ENCODE measurements at places on chromosomes 2 and 18. TPM values are rescaled to one million over a fixed set of nuclear protein-coding genes. Genes with fewer than 3 reads are reported as not detected.

The ARHGEF4 gene
- total RNA-seq, result 4.3 TPM

GRCh38 chr2:64637931-64638330, 15.8 kb downstream of the SERTAD2 start:
- peaks cover 80% of the 10 kb centered on the region for H3K4me1 ChIP-seq
- H3K4me3 ChIP-seq, result no peak overlapping the region
- DNase-seq, result no peak
- peaks cover 23% of the 10 kb centered on the region for H3K36me3 ChIP-seq

DNA sequence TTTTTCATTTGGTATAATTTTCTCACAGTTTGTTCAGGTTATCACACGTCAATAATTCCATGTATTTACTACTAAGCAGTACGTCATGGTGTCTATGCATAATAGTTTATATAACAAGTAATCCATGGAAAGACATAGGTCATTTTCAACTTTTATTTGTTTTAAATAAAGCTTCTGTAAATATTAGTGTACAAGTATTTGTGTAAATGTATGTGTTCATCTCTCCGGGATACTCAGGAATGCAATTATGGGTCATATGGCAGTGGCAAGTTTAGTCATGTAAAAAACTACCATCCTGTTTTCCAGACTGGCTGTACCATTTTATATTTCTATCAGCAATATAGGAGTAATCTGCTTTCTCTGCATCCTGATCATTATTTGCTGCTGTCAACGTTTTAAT, 231.1 kb upstream of the ZNF804A start:
- no peak for DNase-seq
- no peaks in the 10 kb centered on the region for H3K27me3 ChIP-seq
- no peak overlapping the region for H3K4me3 ChIP-seq
- H3K36me3 ChIP-seq, result no peaks in the 10 kb centered on the region

DNA sequence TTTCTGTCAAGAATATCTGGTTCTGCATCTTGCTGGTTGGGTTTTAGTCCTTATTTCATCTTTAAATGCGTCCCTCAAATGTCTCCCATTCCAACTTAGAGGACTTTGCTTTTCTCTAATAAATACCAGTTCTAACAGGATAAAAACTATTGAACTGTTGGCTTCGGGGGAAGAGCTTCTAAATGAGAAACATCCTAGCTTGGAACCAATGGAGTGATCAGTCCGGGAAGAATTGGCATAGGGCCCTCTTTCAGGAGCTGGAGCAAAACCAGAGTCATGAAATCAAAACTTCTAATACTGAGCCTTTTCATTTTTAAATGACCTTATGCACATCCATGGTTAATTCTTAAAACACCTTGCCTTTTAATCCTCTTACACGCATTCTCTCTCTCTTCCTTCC, 401.6 kb upstream of the SMIM21 start:
- DNase-seq, result no peak
- no peak overlapping the region for H3K4me3 ChIP-seq
- H3K4me1 ChIP-seq, result no peaks in the 10 kb centered on the region
- no peak overlapping the region for H3K27ac ChIP-seq
- no peaks in the 10 kb centered on the region for H3K36me3 ChIP-seq
- H3K27me3 ChIP-seq, result no peaks in the 10 kb centered on the region

The TACR1 gene
- total RNA-seq, result 0.09 TPM

The DNER gene
- total RNA-seq, result 1.9 TPM

DNA sequence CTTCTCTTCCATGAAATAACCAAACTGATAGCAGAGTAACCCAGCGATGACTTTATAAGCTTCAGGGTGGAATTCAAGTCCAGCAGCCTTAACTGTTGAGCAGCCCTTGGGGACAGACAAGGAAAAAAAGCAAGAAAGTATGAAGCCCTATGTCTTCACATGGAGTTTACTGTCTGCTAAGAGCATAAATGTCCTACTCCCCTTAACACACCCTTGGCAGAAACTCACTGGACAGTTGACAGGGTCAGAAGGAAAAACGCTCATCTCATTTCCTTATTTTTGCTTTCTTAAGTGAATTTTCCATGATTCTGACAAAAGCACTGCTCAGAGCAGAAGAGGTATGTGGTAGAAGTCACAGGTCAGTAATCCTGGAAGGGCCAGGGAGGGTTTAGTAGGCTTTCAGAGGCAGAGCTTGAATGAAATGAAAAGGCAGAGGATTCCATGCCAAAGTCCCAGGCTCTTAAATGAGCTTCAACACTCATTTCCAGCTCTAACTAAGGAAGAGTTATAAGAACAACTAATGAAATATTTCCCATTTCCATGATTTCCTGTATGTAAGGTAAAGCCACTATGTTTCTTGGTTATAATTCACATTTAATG, 683.3 kb upstream of the KLHL29 start:
- no peaks in the 10 kb centered on the region for H3K27me3 ChIP-seq
- no peak overlapping the region for H3K4me3 ChIP-seq
- no peak overlapping the region for H3K27ac ChIP-seq
- no peaks in the 10 kb centered on the region for H3K4me1 ChIP-seq
- H3K36me3 ChIP-seq, result no peaks in the 10 kb centered on the region

The CCDC68 gene
- total RNA-seq, result 13.8 TPM

DNA sequence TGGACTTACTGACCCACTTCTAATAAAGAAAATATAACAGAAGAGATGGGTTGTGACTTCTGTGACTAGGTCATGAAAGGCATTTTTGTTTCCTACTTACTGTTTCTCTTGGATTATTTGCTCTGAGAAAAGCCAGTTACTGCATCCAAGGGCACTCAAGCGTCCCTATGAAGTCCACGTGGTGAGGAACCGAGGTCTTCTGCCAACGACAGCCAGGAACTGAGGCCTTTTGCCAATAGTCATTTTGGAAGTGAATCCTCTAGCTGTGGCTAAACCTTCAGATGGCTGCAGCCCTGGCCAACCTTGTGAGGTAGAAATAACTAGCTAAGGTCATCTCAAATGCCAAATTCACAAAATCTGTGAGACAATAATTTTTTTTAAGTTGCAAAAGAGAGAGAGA, 449.8 kb upstream of the RGPD4 start:
- H3K27me3 ChIP-seq, result no peaks in the 10 kb centered on the region
- no peaks in the 10 kb centered on the region for H3K4me1 ChIP-seq
- H3K4me3 ChIP-seq, result no peak overlapping the region

DNA sequence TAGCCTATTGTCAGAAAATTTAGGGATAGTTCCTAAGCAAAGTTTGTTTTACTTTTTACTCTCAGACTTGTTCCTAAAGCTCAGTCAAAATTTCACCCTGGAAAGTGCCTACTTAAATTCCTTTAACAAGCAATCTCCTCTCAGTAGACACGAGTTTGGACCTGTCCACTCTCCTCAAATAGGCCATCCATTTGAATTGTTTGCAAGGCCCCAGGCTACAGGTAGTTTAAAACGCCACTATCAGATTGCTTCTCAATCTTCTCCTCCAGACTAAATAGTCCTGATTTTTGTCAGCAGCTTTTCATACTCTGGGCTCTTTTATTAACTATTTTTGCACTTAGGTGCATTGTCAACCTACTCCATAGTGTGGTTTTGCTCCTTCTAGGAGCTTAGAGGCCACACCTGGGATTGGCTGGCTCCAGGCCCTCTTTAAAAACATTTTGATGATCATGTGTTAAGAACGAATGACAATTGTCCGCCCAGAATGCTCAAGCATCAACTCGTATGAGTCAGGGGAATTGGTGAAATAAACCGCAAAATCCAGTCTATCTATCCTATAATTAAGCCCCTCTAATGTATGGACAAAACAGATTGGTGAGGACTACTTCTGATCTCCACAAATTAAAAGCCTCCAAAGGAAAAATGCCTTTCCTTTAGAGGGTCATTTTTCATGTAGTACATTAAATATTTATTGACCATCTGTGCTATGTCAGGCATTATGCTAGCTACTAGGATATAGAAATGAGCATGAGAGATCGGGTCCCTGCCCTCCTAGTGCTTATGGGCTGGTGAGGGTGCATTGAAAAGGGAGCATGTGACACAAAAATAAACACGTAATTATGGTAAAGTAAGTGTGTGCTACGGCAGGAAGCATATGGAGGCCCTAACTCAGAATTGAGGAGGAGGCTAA, 333.8 kb upstream of the TNP1 start:
- H3K27me3 ChIP-seq, result no peaks in the 10 kb centered on the region
- H3K27ac ChIP-seq, result no peak overlapping the region
- no peak overlapping the region for H3K4me3 ChIP-seq

GRCh38 chr2:30311711-30312110, 80.4 kb downstream of the LBH start:
- no peak for DNase-seq
- no peak overlapping the region for H3K27ac ChIP-seq
- H3K4me1 ChIP-seq, result no peaks in the 10 kb centered on the region
- no peak overlapping the region for H3K4me3 ChIP-seq
- H3K27me3 ChIP-seq, result no peaks in the 10 kb centered on the region

All from left lung (tissue), 14 donors.